ENCODE measurements at places on chromosomes 4 and X. TPM values are rescaled to one million over a fixed set of nuclear protein-coding genes. Genes with fewer than 3 reads are reported as not detected.

The ARX gene
- polyA plus RNA-seq: not detected

The TMSB15B gene
- 10.3 TPM for polyA plus RNA-seq

DNA sequence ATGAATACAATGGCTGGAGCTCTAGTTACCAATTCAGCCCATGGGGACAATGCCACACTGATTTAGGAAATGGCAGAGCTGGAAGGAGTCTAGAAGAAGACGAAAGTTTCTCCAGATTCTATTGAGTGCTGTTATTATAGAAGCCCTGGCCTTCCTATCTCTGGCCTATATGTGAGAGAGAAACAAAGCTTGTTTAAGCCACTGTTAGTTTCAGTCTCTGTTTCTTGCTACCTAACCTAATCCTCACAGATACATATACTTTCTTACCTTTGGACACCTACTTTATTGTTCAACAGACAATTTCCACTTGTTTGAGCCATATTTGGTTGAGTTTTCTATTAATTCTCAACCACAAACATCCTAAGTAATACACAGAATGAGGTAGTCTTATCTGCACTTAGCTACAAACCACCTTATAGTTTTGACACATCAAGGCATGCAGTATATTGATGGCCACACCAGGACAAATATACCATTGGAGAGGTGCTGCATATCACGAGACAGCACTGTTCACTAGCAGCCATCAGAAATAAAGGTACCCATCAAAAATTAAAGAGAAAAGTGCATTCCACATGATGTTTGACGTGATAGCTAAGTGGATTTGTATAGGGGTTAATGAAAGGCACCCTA is 190.2 kb downstream of the SMIM20 start:
- no peak for DNase-seq

GRCh38 chr4:99723612-99724011 is 66.0 kb upstream of the C4orf54 start:
- no peak for DNase-seq

DNA sequence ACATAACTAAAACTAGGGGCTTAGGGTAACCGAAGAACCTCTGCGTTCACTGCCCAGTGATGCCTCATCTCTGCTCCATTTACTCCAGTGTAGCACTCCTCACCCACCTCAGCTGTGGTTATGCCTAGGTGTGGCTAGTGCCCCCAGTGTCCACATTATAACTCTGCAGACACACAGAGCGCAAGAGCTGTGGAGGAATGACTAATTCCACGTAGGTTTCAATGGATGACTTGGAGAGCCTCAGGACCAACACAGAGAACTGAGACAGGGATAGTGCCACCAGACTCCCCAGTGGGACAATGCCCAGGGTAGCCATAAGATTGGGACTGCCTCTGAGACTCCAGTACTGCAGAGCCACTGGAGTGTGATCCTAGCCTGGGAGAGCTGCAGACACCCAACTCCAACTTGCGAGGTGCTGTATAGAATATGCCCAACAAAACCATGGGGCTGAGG is 542.4 kb upstream of the DIPK2B start:
- no peak for DNase-seq

DNA sequence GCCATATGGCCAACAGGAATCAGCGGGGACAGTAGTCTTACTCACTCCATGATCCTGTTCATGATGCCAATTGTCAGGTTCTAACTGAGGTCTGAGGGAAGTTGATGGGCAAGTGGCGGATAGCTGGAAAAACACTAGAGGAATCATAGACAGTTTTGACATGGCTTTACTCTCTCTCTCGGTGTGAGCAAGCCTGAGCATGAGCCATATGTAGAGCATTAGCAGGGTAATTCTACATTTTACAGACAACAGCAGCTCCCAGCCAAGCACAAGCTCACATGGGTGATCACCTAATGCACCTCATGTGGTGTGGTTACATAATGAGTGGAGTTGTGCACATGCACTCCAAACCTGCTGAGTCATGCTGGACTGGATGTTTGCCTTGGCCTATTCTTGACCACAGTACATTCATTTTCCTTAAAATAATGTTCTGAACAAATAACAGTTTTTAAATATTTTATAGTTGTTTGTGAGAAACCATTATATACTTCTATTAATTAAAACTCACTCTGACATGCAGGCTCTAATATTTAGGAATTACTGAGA is 429.2 kb downstream of the GPAT3 start:
- no peak for DNase-seq

DNA sequence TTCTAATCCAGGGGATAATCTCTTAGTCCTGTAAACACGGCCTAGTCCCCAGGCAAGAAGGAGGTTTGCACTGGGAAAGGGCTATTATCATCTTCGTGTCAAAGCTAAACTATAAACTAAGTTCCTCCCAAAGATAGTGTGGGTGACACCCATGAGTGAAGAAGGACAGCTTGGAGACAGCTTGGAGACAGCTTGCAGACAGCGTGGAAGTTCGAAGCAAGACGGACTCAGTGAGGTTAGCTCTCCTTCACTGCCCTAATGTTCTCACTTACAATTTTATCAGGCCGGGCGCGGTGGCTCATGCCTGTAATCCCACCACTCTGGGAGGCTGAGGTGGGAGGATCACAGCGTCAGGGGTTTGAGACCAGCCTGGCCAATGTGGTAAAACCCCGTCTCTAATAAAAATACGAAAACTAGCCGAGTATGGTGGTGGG is 19.2 kb upstream of the PLCXD1 start:
- DNase-seq: no peak

DNA sequence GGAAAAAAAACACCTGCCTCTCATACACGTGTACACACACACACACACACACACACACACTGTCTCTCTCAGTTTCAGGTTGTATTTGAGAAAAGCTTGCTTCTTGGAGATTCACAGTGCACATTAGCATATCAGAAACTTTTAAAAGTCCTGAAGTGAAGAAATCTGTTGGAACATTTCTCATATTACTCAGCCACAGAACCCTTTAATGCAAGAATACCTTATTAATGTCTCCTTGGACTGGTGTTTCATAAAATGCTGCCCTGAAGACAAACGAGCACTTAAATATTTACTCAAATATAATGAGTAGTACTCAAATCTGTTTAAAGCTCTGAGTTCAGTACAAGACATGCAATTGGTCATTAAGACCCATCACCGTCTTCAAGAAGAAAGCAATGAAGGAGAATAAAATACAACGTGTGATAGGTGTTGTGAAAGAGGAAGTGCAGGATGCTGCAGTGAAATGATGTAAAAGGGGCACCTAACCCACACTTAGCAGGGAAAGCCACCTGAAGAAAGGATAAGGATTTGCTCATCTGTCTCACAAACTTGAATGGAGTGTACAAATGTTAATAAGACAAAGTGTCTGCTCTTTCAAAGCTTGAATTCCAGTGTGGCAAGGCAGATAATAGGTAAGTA is 57.0 kb downstream of the DCLK2 start:
- DNase-seq: no peak

DNA sequence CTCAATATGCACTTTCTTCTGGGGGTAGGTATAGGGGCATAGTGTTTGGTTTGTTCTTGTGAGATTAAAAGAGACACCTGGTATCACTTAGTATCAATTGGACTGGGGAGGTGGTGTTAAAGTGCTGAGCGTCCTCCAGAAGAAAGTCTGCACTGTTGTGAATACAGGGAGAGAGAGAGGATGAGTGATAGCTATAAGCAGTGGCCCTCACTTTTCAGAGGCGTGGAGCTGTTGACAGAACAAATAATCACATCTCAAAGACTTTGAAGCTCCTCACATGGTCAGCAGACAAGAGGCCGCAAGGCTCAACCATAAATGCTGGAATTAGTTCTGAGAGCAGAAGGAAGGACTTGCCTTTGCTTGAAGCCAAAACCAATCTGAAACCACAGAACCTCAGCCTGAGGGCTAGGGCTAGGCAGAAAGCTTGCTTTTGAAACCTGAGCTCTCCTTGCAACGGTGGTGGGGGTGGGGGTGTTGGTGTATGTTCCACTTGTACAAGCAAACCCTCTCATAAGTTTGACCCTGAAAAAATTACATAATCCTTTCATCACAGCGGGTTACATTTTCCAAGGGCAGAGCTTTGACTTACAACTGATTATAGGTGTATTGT is 123.2 kb upstream of the SCML1 start:
- DNase-seq: no peak

DNA sequence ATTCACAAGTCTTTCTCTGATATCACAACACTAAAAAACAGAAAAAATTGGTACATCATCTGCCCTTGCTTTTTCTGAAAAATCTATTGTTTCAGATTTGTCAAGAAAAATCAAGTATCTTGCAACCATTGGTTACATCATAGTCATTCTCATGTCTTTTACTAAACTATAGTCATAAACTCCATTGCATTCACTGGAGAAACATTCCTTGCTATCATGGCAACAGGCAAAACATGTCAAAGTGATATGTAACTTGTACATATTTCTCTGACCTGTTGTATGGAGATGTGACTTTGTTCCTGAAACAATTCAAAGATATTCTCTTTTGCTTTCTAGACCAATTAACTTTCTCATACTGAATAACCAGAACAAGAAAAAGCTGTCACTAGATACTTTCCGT is 121.9 kb upstream of the ANK2 start:
- DNase-seq: no peak

All from muscle of arm (tissue), 14 donors.